ENCODE measurements at places on chromosomes 7 and 10.

DNA sequence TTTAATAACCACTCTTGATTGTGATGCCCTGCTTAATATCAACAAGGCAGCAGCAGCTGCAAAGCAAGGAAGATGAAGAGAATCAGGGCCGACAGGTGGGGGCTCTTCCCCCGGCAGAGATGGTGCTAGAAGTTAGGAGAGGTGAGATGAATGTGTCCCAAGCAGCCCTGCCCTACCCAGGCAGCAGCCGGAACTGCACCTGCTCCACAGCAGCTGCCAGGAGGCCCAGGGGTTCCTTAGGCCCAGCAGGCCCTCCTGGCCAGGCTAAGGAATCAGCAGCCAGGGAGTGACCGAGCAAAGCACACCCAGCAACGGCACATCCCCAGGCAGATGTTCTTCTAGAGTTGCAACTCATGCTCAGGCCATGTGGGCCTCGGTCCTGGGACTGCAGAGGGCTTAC is 17.9 kb downstream of the AFAP1L2 start:
- DNase-seq = no peak

- DNase-seq = no peak
Measured at GRCh38 chr7:74202841-74203556, 6.8 kb upstream of the LAT2 start.

- no peak for DNase-seq
Measured at GRCh38 chr7:131895541-131896164, 339.2 kb upstream of the PODXL start.

DNA sequence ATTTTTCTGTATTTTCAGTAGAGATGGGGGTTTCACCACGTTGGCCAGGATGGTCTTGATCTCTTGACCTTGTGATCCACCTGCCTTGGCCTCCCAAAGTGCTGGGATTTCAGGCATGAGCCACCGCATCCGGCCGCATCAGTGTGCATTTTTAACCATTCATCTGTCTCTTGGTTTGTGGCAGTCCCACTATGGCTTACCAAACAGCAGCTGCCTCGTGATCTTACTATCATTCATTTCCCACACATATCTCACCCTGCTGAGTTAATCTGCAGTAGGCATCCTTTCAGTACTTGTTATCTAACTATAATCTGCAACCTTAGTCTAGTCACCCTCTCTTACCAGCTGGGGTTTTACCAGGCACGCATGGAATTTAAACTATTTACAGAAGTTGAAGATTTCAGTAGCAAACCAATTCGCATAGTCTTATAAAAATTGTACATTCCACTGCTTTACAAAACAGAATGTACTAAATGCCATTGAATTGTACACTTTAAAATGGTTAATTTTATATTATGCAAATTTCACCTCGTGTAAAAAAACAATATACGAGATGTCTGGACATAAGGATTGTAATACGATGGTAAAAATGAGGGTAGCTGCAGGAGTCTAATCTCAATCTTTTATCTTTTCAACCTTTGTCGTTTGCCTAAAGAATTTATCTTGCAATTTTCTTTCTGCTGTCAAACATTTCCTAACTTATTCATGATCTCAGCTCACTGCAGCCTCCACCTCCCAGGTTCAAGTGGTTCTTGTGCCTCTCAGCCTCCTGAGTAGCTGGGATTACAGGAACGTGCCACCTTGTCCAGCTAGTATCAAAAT is 4.6 kb upstream of the TBC1D12 start:
- no peak for DNase-seq

GRCh38 chr10:22849077-22849805 is 78.6 kb upstream of the ARMC3 start:
- no peak for DNase-seq
